Neural crest cell (in vitro differentiated cells): ENCODE measurements at places on chromosomes 12 and 14.

DNA sequence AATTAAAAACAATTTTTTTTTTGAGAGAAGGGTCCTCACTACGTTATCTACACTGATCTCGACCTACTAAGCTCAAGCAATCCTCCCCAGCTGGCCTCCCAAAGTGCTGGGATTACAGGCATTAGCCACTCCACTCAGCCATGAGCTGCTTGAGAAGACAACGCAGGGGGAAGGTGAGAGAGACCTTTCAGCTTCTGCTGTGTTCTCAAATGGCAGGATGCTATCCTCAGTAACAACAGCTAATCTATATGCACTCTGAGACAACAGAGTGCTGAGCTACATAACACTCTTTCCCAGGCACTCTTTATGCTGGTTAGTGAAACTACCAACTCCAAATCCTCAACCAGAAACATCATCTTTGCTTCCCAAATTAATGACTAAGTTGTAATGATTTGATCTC is 526.1 kb downstream of the CCER1 start:
- DNase-seq: no peak

- peak; percentile 79 for DNase-seq
Observed at GRCh38 chr14:49865431-49865859, 12.9 kb upstream of the NEMF start.

DNA sequence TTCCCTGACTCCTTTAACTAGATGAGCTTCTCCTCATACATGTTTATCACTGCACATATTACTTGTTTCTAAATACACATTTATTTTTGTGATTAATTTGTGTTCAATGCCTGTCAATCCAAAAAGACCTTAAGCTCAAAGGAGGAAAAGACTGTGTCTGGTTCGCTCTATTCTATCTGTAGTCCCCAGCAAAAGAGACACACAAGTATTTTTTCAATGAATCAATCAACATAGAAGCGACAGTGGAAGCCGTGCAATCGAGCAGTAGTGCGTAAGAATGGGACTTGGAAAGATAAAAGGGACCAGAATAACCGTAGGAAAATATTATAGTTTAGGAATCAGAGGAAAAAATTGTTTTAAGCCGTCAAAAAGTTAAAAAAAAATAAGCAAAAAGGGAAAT is 951 bp downstream of the WDHD1 start:
- no peak for DNase-seq

- DNase-seq: no peak
Observed at GRCh38 chr14:101917413-101918017, 46.9 kb upstream of the DYNC1H1 start.

- no peak for DNase-seq
Observed at GRCh38 chr14:68790644-68791077, 2.2 kb downstream of the ZFP36L1 start.

GRCh38 chr12:63985456-63985855 is 141.0 kb downstream of the SRGAP1 start:
- DNase-seq: no peak

DNA sequence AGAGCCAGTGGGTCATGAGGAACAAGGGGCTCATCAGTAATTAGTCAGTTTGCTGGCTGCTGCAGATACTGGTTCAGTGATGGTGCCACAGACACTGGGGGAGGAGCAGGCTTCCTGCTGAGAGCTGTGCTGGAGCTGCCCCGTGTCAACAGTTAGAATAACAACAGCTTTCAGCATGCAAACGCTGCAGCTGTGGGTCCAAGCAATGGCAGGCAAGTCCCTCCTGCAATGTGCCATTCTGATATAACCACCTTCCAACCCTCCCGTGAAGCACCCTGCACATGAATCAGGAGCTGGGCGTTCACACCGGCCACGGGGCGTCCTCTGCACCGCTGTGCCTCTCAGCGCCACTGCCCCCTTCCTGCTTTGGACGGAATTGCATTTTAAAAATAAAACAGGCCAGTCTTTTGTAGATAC is 258.4 kb upstream of the SFSWAP start:
- DNase-seq: peak; percentile 50

- peak; percentile 16 for DNase-seq
Observed at GRCh38 chr12:101642115-101643067, 47.6 kb downstream of the MYBPC1 start.

DNA sequence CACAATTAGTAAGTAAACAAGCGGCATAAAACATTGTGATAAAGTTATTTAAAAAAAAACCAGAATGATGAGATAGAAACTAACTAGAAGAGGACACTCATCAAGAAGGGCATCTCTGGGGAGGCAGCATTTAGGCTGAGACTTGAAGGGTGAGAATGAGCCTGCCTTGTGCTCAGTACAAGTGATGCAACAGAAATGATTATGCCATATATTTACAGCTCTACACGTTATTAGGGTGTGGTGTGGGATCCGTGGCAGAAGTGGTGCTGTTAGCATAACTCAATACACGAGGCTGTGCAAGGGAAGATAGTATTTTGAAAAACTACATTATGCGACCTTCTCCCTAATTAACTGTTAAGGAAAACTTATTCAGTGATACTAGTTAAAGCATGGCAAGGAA is 178.5 kb upstream of the ATF7IP start:
- DNase-seq: no peak

- no peak for DNase-seq
Observed at GRCh38 chr12:73863546-73863945, 674.1 kb upstream of the ATXN7L3B start.

GRCh38 chr12:118398940-118399339 is 22.6 kb downstream of the SUDS3 start:
- no peak for DNase-seq

DNA sequence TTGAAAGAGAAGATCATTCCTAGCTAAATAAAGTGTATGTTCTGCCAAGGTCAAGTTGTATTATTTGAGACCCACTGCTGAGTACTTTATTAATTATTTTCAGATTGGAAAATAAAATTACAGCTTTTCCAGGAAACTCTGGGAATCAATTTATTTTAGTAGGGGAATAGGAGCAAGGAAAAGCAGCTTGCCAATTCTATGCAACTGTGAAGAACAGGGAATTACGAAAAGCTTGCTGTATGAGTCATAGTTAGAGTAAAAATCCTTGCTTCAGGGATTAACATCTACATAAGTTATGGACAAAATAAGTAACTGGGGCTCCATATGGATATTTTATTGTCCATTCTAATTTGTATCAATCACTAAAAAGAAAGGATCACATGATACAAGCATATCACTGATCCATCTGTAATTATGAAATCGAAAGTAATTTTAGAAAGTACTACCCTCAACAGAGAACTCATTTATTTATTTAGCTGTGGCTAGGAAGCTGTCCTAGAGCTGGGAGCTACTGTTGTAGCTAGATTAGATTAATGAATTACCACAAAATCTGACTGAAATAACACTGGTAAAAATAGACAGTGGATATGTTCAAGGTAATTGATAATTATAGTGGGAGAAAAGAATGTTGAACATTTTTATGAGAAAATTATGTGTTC is 303.5 kb upstream of the NPAS3 start:
- no peak for DNase-seq

- peak; percentile 59 for DNase-seq
Observed at GRCh38 chr12:6961695-6962284, 8.7 kb downstream of the PHB2 start.

DNA sequence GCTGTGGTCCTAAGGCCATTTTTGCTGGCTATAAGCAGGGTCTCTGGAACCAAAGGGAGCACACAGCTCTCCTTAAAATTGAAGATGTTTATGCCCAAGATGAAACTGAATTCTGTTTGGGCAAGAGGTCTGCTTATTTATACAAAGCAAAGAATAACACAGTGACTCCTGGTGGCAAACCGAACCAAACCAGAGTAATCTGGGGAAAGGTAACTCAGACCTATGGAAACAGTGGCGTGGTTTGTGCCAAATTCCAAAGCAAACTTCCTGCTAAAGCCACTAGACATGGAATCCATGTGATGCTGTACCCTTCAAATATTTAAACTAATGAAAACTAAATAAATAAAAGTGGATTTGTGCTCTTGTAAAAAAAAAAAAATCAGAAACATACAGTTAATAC is 29.6 kb upstream of the BICDL1 start:
- no peak for DNase-seq
